ENCODE measurements at places on chromosomes 6 and 20. TPM values are rescaled to one million over a fixed set of nuclear protein-coding genes. Genes with fewer than 3 reads are reported as not detected.

- no peak for DNase-seq
These were observed 21.3 kb upstream of the HIVEP2 start for GRCh38 chr6:142966294-142966693.

DNA sequence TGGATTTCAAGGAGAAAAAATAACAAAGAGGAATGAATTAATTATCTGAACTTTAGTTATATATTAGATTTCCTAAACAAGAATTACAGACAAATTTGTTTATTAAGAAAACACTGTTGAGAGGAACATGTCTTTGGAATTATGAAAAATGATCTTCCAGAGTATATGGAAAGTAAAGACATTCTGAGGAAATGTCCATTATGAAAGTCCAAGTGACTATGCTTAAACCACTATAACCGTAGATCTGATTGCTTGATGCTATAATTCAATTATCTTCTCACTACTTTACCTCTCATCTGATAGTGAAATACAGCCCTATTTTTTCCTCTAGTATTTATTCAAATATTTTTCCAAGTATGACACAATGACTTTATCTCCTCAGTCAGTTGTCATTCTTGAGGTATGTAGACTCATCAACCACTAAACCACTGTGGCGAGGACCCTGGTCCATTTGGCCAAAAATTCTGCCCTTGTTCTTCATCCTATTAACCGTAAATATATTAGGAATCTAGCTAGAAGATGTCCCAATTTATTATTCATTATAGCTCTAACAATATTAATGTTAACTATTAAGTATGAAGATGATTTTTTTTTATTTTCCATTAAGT lies 37.3 kb upstream of the AHI1 start:
- DNase-seq, result no peak

The BNIP5 gene
- total RNA-seq, result 0.13 TPM

The SPATA25 gene
- total RNA-seq, result 2.4 TPM

The EYS gene
- not detected for total RNA-seq

The ENPP1 gene
- total RNA-seq, result 0.16 TPM

Data from GM12878 (cell line).